Activated CD4-positive, alpha-beta T cell treated with anti-CD3 and anti-CD28 coated beads, Interleukin-2, amount 10 ng/mL, durations not matched to agents 7 days and 5 days (primary cell): ENCODE measurements at places on chromosomes 6 and 20.

DNA sequence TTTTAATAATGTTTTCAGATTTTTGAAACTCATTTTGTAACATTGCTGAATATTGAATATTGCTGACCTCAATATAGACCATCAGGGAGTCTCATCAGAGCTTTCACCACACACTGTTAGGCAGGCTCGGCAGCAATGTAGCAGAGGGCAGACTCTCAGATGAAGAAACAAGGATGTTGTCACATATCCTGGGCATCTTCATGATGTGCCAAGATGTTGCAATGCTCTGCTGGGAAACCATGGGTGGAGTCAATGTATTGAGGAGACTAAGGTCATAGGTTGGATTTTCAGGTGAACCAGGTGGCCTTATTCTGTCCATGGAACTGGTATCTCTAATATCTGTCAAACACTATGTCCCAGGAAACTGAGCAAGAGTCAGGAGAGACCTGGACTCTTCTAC is 27.3 kb downstream of the NR2E1 start:
- DNase-seq = no peak

- DNase-seq = no peak
Observed at GRCh38 chr6:36297511-36297910, 27.7 kb downstream of the PNPLA1 start.

DNA sequence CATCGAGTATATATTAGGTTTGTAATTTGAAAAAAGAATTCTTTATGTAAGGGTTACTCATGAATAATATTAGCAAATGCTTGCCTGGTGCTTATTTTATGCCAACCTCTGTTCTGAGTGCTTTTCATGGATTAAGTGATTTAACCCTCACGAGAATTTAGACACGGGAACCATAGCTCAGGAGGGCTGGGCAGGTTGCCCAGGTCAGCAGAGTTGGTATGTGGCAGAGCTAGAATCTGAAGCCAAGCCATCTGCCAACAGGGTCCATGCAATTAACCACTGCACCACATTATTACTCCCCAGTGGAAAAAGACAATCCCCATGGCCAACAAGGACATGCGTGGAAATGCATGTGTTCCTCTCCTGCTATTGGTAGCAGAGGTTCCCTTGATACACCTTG is 345.6 kb downstream of the CDC5L start:
- DNase-seq = no peak

DNA sequence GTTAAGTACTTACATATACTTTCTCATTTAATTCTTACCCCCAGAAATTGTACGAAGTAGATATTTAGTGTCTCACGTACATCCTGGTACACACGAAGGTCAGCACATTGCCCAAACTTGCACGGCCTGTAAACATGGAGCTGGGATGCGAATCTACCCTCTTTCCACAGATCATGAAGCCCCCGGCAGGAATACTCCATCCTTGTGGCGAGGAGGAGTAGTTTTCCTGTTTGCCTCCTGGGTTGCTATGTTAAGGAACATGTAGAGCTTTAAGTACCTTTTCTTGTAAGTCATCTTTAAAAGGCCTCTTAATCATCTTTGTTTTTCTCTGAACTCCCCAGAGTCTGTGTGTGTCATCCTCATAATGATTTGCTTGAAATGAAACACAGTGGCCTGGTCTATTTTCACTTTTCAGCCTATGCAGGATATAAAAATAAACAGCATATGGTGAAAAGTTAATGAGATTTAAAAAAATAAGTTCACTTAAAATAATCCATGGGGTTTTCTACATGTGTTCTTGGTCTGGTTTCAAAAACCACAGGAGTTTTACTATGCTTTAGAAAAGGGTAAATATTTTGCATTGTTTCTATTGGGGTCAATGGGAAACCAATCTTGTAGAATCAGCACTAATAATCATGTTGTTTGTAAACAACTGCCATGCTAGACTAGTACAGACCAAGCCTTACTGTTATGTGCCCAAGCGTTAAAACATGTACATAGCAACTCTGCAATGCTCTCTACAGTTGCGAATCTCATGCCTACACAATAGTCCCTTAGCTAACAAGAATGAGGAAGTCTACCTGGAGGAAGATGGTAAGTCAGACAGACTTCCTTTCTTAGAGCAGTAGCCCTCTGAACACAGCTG is 9.3 kb upstream of the ARID1B start:
- no peak for DNase-seq

DNA sequence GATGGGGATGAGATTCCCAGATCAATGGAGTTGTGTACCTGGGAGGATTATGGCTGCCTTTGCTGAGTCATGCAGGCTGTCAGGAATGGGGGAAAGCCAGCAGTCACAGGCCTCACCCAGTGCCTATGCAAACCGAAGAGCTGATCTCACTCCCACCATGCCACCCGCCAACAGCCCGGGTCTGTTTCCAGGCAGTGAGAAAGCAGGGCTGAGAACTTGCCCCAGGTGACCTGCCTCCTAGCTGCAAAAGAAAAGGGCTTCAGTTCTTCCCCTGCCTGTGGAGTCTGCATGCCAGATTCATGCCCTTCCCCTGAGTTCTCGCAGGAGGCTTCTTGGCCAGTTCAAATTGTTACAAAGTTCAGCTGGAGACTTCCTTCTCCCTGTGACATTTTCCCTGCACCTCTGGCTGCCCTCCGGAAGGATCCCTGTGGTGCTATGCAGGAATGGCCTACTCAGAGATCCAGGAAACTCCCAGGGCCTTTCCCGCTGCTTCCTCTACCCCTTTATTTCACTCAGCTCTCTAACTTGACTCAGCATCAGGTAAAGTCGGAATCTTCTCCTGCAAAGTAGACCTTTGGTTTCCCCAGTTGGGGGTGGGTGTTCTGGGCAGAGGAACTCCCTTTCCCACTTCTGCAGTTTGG is 71.5 kb upstream of the B3GAT2 start:
- no peak for DNase-seq

DNA sequence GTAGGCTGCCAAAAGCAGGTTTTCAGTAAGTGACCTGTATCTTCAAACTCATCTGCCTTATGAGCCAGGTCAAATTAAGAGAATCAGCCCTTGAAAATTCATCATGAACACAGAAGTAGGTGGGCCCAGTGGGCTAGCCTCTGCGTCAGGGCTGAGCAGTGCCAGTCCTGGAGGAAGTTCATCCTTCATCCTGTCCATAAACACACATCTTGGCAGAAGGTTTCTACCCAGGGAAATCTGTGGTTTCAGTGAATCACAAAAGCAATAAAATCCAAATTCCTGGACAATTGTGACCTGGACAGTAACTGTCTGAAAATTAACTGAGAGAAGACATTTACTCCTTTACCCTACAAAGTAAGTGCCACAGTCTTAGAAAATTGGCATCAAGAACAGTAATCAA is 72.4 kb downstream of the ATG5 start:
- no peak for DNase-seq

- DNase-seq = no peak
Observed at GRCh38 chr20:22387452-22387851, 196.9 kb downstream of the FOXA2 start.

GRCh38 chr6:68726992-68727391 is 91.9 kb downstream of the ADGRB3 start:
- DNase-seq = no peak

GRCh38 chr6:89462503-89462902 is 29.6 kb downstream of the ANKRD6 start:
- no peak for DNase-seq

DNA sequence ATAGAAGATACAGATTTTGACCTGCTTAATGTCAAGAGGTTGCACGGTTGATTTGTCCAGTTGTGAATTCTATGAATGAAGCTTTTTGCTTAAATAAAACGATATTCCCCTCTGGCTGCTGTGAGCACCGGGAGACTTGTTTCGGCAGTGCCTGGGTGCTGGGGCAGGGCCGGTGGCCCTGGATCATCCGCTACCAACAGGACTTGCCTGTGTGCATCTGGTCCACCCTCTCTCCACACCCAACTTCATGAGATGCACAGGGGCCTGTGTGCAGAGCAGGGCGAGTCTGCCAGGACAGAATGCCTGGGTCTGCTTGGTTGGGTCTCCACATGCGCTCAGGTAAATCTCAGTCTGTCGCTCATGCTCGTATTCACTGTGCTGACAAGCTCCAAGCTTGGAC is 65.5 kb downstream of the TSHZ2 start:
- no peak for DNase-seq

- no peak for DNase-seq
Observed at GRCh38 chr6:155939253-155939652, 483.6 kb upstream of the NOX3 start.

- DNase-seq = no peak
Observed at GRCh38 chr6:4543596-4543995, 232.6 kb upstream of the CDYL start.

GRCh38 chr20:15842872-15843271 is 730.4 kb downstream of the KIF16B start:
- no peak for DNase-seq

DNA sequence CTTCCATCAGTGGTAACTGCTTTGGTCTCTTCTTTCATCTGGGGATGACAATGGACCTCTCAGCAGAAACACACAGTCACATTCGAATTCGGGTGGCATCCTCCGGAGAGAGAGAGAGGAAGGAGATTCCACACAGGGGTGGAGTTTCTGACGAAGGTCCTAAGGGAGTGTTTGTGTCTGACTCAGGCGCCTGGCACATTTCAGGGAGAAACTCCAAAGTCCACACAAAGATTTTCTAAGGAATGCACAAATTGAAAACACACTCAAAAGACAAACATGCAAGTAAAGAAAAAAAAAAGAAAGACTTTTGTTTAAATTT is 6.1 kb downstream of the EDN1 start:
- no peak for DNase-seq

GRCh38 chr20:52529826-52530225 is 338.2 kb upstream of the ZFP64 start:
- no peak for DNase-seq

DNA sequence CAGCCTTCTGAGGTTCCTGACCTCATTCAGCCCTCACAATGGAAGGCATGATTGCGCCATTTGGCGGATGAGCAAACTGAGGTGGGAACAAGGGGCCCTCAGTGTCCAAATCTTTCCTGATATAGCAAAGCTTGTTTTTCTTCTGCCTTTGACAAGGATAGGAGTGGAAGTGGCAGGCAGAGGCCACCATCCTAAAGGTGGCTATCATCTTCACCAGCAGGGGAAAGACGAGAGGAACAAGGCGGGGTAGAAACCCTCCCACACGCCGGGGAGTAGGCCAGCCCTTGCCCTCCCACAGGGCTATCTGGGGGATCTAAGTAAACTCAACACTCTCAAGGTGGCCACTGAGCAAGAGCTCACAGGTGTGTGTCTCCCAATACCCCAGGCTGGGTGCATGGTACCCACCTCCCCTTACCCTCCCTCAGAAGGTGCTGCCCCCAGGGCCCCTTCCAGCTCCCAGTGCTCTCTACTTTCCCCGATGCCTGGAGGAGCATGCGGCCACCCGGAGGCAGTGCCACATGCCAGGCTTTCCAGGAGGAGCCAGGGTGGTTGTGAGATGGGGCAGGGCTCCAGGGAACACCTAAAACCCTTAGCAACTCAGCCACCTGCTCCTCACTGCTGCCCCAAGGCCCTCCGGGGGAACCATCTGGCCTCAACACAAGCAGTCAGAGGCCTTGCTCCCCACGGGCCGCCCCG is 11.2 kb downstream of the SPDEF start:
- no peak for DNase-seq

DNA sequence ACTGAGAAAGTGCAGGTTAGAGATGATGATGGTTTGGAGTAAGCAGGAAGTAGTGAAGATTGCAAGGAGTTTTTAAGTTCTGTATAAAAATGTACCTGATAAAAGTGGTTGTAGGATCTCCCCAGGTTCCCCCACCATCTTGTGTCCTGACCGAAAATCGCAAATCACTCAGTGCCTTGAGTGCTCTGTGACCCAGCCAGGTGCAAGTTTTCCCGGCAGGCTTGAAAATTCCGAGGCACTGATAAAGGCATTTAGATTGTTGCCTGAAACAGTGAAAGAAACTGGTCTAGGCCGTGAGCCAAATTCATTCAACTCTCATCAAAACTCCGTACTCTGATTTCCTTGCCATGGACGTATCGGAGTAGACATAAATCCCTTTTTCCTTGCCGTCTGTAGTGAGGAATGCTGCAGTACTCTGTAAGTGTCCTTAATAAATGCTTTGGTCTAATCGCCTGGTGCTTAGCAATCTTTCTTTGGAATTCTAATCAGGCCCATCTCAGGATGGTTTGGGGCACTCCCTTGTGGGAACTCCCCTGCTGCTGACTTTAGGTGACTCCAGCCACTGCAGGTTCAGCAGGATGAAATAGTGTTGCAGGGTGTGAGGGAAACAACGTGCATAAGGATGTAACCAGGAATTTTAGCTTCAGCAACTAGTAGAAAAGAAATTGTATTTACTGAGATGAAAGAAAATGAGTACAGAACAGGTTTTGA is 1199.8 kb upstream of the MAP3K7 start:
- DNase-seq = no peak

GRCh38 chr20:58173091-58173490 is 55.4 kb downstream of the ANKRD60 start:
- DNase-seq = no peak

DNA sequence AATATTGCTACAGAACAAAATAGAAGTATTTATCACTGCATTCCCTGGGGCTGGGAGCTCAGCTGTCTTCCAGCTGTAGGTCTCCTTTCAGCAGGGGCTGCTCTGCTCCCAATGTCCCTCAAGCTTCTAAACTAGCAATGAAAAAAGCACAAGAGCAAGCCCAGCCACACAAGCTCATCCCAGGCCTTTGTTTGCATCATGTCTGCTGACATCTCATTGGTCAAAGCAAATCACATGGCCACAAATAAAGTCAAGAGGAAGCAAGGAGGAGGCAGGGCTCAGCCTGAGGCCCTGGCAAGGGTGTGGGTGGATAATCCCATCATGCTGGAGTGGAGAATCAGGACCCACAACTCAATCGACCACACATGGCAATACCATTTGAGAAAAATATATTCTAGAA is 2.2 kb upstream of the BFSP1 start:
- peak; percentile 33 for DNase-seq

DNA sequence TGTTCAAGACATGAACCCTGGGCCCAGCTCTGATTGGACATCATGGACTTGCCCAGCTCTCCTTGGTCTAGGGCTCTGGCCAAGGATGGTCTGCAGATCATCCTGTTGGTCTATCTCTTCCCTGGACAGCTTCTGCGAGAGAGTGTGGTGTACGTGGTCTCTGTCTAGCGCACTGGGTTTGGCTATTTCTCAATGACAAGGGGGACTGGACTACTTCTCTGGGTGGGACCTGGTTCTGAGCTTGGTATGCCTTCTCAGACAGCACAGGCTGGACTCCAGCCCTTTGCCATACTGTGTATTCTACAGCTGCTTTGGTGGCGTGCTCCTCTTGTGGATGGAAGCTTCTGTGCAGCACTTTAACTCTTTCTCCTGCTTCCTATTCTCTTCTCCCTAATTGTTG is 8.5 kb upstream of the RAET1E start:
- DNase-seq = no peak
